ENCODE measurements at places on chromosomes 1 and 21.
A peak's percentile ranks its signal among the peaks of the same experiment; 100 is the strongest.

GRCh38 chr21:24222676-24223075, 1384.6 kb downstream of the MRPL39 start:
- DNase-seq, result no peak

DNA sequence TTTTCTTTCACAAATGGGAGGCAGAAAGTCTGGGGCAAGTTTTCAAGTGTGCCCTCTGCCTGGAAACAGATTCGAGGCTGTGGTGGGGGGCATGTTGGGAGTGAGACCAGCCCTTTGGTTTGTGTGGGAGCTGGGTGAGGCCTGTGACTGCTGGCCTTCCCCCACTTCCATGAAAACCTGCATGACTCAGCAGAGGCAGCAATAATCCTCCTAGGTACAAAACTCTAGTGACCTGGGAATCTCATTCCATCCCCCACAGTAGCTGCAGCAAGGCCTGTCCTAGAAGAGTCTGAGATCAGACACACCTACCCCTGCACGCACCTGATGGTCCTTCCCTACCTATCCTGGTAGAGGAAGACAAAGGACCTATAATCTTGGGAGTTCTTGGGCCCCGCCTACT, 42.1 kb upstream of the KIAA0040 start:
- no peak for DNase-seq

- DNase-seq, result no peak
Measured at GRCh38 chr1:241695246-241696171, 43.4 kb downstream of the WDR64 start.

GRCh38 chr21:37862536-37862935, 53.7 kb downstream of the KCNJ6 start:
- no peak for DNase-seq

DNA sequence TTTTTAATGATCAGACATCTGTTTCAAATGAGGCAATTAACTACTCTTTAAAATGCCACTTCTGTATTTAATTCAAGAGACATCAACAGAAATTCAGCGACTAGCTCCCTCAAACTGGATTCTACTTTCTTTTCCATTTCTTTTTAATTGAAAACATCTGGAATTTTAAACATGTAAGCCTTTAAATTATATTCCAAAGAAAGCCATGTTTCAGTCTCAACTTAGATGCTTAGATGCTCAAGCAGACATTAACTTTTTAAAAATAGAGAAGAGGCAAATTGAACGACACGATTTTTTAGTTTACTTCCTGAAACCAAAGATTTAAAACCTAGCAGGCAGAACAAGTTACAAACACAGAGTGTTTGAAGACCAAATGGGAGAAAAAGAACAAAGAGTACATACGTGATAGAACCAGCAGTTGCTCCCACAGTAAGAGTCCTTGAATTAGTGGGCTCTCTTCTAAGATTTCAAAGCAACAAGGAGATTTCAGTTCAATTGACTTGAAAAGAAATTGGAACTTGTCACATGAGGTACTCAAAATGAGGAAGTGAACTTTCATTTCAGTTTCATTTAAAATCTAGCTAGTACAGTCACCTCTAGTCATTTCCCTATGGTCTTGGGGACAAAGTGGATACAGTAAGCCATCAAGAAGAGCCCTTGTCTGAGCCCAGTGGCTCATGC, at the start of gene CTSS:
CTSS (minus strand) TSS at position 483 of the 681 bp plus-strand sequence. CDS start 1,015 bp downstream, outside the sequence.
- DNase-seq, result no peak

DNA sequence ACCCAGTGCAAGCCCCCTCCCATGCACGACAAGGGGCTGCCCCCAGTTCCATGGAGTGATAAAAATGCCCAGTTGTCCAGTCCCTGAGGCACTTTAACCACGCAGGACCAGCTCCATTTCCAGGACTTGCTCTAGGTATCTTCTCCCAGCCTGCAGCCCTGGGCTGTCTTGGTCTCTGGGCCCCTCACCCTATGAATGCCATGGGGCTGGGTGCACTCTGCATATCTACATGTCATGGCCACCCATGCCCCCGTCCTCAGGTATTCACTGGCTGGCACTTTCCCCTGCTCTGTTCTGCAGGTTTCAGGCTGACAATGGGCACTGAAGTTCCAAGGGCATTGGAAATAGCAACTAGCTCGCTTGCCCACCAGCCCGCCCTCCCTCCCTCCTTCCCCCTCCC, 19.6 kb upstream of the C1orf174 start:
- DNase-seq, result no peak

- DNase-seq, result no peak
Measured at GRCh38 chr21:46376856-46377453, 53.0 kb downstream of the PCNT start.

- DNase-seq, result no peak
Measured at GRCh38 chr1:173099166-173099565, 48.4 kb upstream of the TNFSF18 start.

GRCh38 chr1:219518168-219518906, 94.6 kb downstream of the ZC3H11B start:
- no peak for DNase-seq

DNA sequence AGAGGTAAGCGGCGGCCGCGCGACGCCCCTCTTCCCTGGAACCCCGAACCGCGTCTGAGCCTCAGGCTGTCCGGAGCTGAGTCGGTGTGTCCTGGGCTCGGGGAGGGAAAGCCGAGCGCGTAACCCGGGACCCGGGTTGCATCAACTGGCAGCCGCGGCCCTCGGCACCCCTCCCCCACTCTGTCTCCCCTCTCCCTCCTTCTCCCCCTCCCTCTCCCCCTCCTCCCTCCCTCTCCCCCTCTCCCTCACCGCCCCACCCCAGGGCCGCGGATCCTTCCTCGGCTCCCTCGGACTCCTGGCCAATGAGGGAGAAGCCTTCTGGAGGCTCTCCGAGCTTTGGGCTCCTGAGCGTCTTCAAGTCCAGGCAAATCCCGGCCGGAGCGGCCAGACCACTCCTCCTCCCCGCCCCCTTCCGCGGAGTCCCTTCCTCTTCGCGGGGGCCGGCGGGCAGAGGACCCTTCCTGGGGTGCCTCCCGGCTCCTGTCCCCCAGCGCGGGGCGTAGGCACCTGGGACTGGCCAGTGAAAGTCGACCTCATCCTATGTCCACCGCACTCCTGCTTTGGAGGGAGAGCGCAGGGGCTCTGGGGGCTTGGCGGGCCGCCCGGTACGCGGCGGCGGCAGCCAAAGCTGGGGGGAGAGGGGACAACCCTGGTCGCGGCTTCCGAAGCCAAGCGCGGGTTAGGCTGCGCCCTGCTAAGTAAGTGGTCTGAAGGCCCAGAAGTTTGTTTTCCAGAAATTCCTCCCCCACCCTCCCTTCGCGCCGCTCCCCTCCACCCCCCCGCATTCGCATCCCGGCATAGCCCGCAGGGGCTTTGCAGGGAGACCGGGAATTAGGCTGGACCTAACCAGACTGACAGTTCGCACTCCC, 850 bp downstream of the SESN2 start:
- DNase-seq, result peak; percentile 77

- no peak for DNase-seq
Measured at GRCh38 chr1:193662030-193662429, 475.6 kb upstream of the B3GALT2 start.

GRCh38 chr1:74341702-74342339, 106.6 kb downstream of the TNNI3K start:
- no peak for DNase-seq
